ENCODE measurements at places on chromosomes 11 and 22.

DNA sequence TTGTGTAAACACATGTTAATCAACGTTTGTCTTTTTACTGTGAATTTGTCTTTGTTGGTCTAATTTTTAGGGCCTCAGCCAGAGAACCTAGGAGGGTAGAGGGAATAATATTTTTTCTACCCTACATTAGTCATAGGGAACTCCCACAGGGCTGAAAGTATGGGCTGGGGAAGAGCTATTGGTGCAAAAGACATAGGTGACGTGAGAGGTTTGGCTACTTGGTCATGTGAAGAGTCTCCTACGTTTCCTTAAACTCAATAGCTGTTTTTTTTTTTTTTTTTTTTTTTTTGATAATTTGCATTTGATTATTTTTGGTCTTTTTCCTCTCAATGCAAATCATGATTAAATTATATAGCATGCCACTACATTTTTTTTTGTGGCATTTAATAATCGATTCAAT lies 15.9 kb upstream of the MMP7 start:
- no peak for DNase-seq

DNA sequence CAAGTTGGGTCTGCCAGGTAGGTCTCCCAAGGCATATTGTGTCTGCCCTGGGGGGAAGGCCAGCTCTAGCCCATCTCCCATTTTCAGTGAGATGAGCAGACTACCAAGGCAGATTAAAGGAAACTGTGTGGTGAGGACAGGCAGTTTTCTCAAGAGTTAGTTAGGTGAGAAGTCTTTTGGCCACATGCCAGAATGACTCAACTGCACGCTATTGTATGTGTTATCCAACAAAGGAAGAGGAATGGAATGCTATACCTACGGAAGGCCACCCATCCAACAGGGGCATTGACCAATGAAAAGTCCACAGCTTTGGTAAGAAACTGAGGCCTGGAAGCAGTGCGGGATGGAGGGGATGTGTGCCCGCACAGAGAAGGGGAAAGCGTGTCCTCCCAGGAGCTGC lies 941.7 kb downstream of the NTM start:
- no peak for DNase-seq

DNA sequence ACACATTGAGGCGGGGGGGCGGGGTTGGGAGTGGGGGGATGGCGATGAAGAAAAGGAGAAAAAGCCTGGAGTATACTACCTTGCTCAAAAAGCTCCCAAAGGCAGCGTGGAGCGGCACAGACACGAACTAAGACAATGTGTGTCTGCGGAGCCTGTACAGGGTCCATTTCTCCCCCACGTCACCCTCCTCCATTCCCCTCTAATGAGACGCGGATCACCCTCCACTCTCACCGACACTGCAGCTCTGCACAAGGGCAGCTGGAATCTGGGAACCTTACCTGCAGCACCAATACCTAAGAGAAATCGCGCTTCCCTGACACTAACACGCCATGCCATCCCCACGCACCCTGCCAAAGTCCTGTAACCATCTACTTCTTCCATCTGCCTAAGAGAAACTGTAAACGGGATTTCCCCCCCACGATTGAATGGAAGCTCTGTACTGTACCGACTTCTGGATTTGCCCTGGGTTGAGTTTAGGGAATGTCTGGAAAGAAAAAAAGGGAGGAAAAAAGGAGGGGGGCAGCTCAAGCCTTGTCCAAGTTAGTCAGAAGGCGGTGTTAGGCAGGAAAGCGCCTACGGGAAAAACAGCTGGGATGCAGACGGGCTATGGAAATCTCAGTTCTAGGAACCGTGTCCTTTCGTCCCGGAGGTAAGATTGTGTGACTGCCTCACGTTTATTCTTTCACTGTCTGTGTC lies 125.7 kb upstream of the C11orf58 start:
- DNase-seq = no peak

GRCh38 chr22:38467438-38467903 lies 425 bp upstream of the KDELR3 start:
- DNase-seq = no peak

DNA sequence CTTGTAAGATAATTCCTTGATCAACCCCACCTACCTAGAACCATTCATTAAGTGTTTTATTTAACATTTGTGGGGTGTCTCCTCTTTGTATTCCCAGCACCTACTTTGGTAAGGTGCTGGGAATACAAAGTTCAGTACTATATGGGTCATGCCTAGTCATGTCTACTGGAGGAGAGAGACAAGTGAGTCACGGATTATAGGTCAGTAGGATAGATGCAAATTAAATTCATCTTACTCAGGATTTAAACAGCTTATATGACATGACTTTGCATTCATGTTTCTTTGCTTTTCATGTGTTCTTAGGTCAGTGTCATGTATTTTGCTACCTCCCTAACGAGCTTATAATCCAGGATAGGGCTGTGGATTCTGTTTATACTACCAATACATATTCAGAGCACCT lies 3.4 kb upstream of the FADS1 start:
- DNase-seq = no peak

DNA sequence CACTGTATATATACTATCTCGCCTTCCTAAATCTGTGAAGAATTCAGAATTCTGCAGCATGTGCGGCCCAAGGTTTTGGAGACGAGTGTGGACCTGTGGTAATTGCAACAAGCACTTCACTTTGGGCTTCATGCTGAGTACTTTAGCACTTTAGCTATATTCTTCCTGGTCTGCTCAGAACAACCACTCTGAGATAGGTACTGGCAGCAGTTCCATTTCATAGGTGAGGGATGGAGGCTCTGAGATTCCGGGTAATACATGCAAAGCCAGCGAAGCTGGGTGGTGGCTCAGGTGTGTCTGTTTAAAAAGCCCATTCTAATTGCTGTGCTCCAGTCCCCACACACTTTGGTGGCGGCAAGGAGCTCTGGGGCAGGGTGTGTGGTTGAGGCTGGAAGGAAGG lies 6.4 kb downstream of the ELF5 start:
- DNase-seq = no peak

- no peak for DNase-seq
Measured at GRCh38 chr11:37967635-37968034, 1369.6 kb upstream of the RAG2 start.

GRCh38 chr22:27554106-27554811 lies 247.3 kb downstream of the MN1 start:
- DNase-seq = no peak

GRCh38 chr22:20238536-20238900 lies 29.6 kb downstream of the RTN4R start:
- peak; percentile 36 for DNase-seq

DNA sequence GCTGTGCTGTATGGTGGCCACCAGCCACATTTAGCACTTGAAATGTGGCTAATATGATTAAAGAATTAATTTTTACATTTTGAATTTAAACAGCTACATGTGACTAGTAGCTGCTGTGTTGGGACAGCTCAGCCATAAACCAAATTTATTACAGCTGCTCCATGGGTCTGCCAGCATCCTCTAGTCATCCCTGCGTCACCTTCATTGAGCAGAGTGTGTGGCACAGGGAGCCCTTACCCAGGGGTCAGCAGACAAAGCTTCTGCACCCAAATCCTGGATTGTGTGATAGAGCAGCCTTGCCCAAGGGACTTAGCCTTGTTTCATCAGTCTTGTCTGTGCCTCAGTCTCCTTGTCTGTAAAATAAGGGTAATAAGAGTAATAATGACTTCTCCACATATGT lies 19.4 kb upstream of the ACCSL start:
- no peak for DNase-seq

- DNase-seq = no peak
Measured at GRCh38 chr11:43071338-43071737, 240.5 kb upstream of the API5 start.

DNA sequence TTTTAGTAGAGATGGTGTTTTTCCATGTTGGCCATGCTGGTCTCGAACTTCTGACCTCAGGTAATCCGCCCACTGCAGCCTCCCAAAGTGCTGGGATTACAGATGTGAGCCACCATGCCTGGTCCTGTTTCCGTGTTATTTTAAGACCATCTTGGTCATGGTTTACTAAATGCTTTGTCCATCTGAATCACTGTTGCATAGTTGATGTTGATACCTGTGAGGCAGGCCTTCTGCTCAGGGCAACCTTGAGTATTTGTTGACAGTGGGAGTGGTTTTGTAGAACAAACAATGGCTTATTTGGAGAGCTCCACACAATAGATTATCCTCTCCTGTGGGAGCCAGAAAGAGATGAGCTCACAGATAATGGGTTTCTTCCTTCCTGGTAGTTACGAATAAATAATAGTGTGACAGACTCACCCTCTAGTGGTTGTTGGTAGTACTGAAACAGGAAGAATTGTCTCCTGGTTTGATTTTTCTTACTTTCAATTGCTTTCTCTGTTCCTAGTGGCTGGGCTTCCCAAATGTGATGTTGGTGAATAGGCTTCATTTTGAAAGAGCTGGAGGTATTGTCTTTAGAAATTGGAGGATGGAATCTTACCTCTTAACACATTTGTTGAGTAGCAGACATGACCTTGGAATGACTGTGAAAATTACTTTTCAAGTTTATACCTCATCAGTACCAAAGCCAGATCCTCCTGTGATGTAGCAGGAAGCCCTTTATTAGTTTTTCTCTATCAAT lies 39.0 kb downstream of the CTNND1 start:
- peak; percentile 61 for DNase-seq

DNA sequence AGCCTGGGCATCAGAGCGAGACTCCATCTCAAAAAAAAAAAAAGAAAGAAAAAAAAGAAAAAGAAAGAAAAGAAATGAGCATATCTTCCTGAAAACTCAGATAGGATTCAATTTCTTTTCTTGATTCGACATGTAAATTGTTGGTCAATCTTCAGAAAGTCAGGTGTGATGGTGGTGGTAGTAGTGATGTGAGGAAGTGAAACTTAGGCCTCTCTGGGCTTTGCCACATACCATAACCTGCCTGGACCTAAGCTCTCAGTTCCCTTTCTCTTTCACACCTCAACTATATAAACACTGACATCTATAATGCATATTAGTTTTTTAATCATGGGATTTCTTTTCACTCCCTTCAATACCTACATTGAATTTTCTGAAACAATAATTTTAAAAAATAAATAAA lies 98.0 kb upstream of the TBCEL start:
- peak; percentile 84 for DNase-seq

GRCh38 chr22:46042786-46043185 lies 65.8 kb upstream of the WNT7B start:
- no peak for DNase-seq

DNA sequence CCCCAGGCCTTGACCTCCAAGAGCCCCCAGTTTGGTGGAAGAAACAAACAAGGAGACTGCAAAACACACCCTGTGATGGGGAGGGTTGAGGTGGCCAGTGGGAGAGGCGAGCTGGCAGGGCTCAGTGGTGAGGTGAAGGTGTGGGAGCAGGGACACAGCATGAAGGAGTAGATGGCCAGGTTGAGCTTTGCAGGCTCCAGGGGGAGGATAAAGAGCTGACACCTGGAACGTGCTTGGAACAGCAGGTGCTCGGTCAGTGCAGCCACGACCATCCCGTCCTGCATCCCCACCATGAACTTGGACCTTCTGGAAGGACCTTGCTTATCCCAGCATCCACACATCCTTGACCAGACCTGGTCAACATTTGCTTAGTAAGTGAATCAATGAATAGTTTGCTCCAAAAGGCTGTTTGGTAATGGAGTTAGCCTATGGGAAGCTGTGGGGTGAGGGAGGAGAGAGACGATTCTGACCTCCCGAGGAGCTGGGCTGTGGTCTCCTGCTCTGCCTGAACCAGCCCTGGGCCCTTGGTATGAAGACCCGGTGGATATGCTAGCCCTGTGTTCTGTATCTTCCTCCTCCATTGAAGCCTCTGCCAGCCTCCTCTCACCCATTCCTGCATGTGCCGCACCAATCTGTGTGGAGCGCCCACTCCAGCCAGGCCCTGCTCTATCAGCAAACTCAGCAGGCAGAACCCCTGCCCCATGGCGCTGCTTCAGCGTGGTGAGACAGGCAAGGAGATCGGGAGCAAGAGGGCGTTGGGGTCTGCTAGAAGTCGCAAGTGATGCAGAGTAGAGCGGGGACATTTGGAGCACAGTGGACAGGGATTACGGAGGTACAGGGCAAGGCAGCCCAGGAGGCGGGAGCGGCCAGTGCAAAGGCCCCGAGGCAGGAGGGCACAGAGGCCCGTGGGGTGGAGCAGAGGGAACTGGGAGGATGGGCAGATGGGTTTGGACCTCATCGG lies 9.9 kb downstream of the LINC01488 start:
- DNase-seq = no peak

GRCh38 chr11:120773501-120774031 lies 250.3 kb upstream of the TBCEL start:
- DNase-seq = peak; percentile 18

- DNase-seq = no peak
Measured at GRCh38 chr11:74018331-74019005, 9.6 kb upstream of the UCP3 start.

DNA sequence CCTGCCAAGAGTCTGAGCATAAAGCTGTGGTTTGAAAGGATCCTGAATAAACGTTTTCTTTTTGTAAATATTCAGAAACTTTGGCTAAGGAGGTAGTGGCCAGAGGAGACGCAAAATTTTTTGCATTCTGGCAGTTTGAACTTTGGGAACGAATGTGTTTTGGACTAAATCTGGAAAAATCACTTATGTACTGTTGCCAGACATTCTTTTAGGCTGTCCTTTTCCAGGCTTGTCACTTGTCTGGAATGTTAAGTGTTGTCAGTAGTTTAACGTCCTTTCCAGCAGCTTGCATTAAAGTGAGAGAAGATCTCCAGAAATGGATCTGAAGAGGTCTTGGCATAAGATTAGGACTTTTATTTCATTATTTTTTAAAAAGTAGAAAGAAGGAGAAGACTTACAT lies 18.5 kb downstream of the SPECC1L start:
- no peak for DNase-seq

DNA sequence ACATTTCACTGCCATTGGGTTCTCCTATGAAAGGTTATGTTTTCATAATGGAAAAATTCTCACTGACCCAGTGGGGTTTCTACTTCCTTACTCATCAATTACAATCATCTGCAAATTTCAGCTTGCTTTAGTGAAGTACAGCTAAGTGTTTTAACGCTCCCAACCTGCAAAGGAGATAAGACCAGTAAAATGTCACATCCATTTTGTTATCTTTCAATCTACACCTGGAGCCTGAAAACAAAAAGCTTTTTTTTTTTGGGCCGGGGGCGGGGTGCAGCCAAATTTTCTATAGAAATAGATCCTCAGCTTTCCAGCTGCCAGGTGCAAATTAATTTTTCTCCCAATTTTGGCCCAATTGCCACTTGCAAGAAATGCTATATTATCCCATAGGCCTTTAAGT lies 40.6 kb downstream of the CADM1 start:
- DNase-seq = no peak

- no peak for DNase-seq
Measured at GRCh38 chr22:42066126-42066761, 4.4 kb downstream of the NAGA start.

DNA sequence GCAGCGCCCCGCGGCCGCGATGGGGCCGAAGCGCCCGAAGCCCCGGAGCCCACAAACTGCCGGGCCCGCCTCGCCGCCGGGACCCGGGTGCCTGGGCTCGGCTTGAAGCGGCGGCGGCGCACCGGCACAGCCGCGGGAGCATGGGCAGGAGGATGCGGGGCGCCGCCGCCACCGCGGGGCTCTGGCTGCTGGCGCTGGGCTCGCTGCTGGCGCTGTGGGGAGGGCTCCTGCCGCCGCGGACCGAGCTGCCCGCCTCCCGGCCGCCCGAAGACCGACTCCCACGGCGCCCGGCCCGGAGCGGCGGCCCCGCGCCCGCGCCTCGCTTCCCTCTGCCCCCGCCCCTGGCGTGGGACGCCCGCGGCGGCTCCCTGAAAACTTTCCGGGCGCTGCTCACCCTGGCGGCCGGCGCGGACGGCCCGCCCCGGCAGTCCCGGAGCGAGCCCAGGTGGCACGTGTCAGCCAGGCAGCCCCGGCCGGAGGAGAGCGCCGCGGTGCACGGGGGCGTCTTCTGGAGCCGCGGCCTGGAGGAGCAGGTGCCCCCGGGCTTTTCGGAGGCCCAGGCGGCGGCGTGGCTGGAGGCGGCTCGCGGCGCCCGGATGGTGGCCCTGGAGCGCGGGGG lies 346 bp downstream of the FJX1 start:
- DNase-seq = peak; percentile 61
